ENCODE measurements at places on chromosomes 1 and 21.

DNA sequence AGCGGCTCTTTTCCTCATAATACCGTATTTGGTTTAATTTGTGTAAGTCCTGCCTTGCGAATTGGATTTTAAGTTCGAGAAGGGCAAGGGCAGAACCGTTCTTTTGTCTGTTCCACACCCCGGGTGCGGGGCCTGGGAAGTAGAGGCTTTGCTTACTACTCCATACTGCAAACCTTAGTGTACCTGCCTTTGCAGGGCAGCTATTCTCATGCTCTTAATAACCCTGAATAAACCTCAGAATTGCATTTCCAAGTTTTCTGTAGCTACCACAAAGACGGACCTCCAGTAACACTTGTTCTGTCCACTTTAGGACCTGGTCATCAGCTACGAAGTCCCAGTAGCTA is 657 bp upstream of the HNRNPU start:
- DNase-seq, result no peak

DNA sequence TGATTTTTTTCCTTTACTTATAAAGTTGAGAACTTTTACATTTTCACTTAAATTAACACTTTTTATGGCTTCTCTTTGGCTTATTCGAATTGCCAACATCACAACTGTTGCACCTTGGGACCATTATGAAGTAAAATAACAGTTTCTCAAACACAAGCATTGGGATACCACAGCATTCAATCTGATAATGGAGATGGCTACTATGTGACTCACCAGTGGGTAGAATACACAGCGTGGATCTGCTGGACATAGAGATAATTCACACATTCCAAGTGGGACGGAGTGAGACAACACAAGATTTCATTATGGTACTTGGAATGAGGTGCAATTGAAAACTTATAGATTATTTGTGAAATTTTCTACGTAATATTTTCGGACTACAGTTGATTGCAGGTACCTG is 68.0 kb downstream of the ADAMTS1 start:
- DNase-seq, result no peak

DNA sequence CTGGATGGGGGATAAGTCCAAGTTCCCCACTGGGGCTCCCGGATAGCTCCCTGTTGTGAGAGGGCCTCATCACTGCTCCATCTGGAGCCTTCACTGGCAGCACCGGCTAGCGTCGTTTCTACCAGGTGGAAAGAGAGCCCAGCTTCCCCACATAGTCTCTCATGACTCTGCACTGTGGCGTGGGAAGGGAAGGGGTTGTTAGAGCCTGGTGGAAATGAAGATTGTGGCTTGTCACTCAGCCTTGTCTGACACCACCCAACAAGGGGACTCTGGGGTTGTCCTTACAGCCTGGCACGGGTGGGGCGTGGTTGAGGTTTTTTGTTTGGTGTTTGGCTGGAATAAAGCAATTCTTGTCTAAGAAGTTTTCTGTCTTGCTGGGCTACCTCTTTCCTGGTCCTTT is 94.6 kb downstream of the ADARB1 start:
- DNase-seq, result no peak

DNA sequence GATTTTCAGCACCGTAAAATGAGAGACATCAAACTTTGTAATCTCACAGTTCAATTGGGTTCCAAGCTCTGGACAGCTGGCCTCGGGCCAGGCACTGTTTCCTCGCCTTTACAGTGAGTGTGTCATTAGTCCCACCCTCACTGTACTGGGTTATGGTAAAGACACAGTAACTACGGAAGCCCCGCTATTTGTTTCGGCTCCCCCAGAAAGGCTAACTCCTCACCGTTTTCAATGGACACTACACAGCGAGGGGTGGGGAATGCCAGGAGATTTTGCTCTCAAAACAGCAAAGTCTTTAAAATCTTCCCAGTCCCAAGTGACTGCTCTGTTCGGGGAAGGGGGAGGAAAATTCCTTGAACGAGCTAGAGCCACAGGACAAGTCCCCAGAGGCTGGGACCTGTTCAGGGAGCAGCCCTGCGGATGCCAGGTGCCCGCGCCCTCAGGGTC is 757 bp upstream of the SPSB1 start:
- no peak for DNase-seq

DNA sequence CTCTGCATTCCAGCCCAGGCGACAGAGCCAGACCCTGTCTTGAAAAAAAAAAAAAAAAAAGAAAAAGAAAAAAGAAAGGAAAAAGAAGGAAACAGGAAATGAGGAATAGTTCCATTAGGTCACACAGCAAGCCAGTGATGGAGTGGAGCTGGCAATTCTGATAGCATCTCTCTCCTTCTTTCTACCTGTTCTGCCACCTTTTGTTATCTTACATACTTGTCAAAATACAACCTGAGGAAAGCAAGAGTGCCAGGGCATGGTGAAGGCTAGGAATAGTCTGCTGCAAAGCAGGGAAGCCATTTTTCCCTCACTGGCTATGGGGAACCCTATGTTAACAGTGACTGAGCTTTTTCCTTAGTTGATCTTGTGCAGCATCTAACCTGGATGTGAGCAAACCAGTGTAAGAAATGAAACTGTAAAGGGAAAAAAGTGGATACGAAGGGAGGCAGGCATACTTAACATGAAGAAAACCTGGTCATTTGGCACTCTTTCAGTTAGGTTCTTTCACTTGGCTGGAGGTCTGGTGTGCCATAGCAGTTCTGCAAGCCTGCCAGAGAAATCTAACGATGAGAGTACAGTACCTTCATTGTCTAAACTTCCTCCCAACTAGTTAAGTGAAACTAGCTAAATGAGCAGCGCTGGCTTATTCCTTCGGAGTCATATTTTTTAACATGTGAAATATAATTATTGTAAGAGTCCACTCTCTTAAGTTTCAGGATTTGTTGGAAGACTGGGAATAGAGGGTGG is 17.9 kb upstream of the THEM5 start:
- DNase-seq, result no peak

DNA sequence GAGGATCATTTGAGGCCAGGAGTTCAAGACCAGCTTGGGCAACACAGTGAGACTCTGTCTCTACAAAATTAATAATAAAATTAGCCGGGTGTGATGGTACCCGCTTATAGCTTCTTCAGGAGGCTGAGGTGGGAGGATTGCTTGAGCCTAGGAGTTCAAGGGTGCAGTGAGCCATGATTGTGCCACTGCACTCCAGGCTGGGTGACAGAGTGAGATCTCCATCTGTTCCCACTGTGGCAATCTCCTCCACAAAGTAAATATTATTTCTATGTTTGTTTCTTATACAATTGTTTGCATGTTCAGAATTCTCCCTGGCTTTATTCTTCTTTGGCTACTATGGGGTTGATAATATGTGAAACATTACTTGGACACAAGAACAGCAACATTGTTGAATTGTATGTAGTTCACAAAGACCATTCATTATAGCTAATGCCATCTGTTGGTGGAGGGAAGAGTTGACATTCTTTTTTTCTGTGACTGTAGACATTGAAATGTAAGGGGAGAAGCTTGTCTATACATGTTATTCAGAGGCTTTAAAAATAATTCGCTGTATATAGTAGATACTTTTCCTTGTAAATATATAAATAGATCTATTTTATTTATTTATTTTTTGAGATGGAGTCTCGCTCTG is 47.8 kb upstream of the SRSF10 start:
- no peak for DNase-seq

DNA sequence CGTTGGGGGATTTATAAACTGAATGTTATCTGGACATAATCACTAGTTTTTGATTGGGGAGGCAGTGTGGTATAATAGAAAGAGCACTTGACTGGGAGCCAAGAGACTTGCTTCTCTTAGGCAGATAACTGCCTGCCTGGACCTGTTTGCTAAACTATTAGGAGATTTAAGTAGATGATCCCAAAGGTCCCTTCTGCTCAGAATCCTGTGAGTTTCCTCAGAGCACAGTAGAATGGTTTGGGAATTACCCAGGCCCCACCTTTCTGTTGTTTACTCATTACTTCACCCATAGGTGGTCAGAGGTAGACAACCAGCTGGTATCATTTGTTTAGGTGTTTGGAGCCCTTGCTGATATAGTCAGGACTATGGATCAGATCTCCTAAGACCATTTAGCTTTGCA is 10.3 kb upstream of the PODN start:
- no peak for DNase-seq

DNA sequence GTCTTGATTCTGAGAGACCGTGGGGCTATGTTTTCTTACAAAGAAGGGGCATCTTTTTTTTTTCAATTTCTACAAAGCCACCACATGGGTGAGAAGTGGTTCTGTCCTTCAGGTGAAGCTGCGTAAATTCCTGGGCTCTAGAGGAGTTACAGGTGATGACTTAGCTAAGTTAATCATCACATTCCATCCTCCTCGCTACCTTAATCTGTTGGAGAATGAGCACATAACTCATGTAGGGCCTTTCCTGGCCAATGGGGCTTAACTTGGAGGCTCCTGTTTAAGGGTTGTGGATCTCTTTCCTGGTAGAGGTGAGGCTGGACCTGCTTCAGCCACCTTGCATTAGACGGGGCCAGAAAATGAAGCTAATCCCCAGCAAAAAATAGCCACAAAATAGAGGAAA is 19.9 kb downstream of the REG4 start:
- DNase-seq, result no peak

DNA sequence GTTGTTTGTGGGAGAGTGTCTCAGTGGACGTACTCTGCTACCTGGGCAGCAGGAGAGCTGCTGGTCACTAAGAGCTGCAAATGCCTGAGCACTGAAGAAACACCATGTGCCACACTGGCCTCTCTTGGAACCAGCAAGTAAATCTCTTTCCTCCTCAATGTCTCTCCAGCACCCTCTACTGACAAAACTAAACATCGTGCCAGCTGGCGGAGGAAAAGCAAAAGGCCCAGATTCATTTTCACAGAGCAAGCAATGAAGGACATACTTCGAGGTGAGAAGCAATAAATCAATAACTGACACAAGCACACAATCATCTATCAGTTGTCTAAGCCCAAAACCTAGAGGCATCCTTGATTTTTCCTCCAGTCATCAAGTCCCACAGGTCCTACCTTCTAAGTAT is 78.1 kb downstream of the RERE start:
- no peak for DNase-seq

DNA sequence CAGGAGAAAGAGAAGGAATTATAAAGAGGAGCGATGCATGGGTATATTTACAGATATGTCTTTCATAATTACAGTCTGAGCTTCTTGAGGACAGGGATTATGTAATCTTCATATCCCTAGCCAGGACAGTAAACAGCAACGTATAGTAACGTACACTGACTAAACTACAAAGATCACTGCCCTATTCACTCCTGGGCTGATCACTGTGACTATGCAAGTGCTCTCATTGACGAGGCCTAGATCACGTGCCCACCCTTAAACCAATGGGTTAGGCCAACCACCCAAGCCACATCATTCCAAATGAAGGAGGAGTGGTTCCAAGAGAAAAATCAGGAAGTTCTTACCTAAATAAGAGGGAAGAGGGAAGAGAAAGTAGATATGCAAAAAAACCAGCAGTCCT is 18.5 kb downstream of the PIK3R3 start:
- DNase-seq, result no peak

GRCh38 chr21:35504277-35504676 is 455.2 kb upstream of the RUNX1 start:
- DNase-seq, result no peak
